ENCODE measurements at places on chromosomes 1 and 21. TPM values are rescaled to one million over a fixed set of nuclear protein-coding genes. Genes with fewer than 3 reads are reported as not detected.
A peak's percentile ranks its signal among the peaks of the same experiment; 100 is the strongest.

- H3K4me1 ChIP-seq: no peaks in the 10 kb centered on the region
- no peak overlapping the region for H3K4me3 ChIP-seq
- no peaks in the 10 kb centered on the region for H3K36me3 ChIP-seq
- H3K27ac ChIP-seq: no peak overlapping the region
- H3K27me3 ChIP-seq: no peaks in the 10 kb centered on the region
Measured at GRCh38 chr1:93255222-93256079, 74.9 kb downstream of the CCDC18 start.

GRCh38 chr1:231172411-231172810, 10.6 kb downstream of the TRIM67 start:
- H3K36me3 ChIP-seq: no peaks in the 10 kb centered on the region
- no peak overlapping the region for H3K27ac ChIP-seq
- H3K4me1 ChIP-seq: no peaks in the 10 kb centered on the region
- DNase-seq: no peak

- H3K4me1 ChIP-seq: no peaks in the 10 kb centered on the region
- H3K4me3 ChIP-seq: no peak overlapping the region
- no peaks in the 10 kb centered on the region for H3K36me3 ChIP-seq
Measured at GRCh38 chr1:207603777-207604176, 41.2 kb upstream of the CR1L start.

- H3K27me3 ChIP-seq: no peaks in the 10 kb centered on the region
- no peak for DNase-seq
- no peaks in the 10 kb centered on the region for H3K4me1 ChIP-seq
- no peak overlapping the region for H3K27ac ChIP-seq
- H3K4me3 ChIP-seq: no peak overlapping the region
Measured at GRCh38 chr1:247646867-247647266, 32.7 kb downstream of the OR13G1 start.

GRCh38 chr1:200037904-200038303, 10.4 kb downstream of the NR5A2 start:
- H3K27me3 ChIP-seq: no peaks in the 10 kb centered on the region
- H3K4me3 ChIP-seq: peak overlapping the region; percentile 84
- no peaks in the 10 kb centered on the region for H3K36me3 ChIP-seq
- peak overlapping the region; percentile 96 for H3K27ac ChIP-seq
- no peak for DNase-seq

- H3K27me3 ChIP-seq: no peaks in the 10 kb centered on the region
- H3K4me3 ChIP-seq: no peak overlapping the region
- H3K4me1 ChIP-seq: peaks cover 6% of the 10 kb centered on the region
- no peak for DNase-seq
- H3K36me3 ChIP-seq: no peaks in the 10 kb centered on the region
Measured at GRCh38 chr1:58597996-58598395, 20.9 kb upstream of the TACSTD2 start.

DNA sequence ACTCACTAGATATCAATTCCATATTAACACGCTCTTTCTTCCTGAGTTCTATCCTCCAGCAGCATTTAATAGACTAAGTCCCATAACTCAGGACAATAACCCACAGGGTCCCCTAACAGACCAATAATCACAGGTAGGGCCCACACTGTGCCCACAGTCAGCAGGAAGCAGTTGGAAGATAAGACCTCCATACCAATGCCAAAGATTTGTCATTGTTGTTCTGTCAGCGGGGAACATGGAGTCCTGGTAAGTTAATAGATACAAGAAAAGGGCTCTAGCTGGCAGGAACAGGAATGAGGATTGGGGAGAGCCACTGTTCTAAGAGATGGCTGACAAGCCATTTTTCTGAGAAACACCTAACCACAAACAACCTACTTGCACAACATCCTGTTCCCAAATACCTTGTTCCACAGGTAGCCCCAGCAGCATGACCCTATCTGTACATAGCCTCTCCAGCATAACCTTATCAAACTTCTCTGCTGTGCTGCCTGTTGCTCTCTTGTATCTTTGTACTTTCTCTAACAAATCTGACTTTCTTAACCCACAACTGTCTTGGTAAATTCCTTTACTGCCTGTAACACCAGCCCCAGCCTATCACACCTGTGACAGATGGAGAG, 142.0 kb upstream of the KCNJ15 start:
- no peaks in the 10 kb centered on the region for H3K27me3 ChIP-seq
- H3K36me3 ChIP-seq: no peaks in the 10 kb centered on the region
- no peak overlapping the region for H3K27ac ChIP-seq
- no peak for DNase-seq
- no peaks in the 10 kb centered on the region for H3K4me1 ChIP-seq

The TMEM240 gene
- total RNA-seq: 3.6 TPM

The BARHL2 gene
- total RNA-seq: not detected

The TBX15 gene
- not detected for total RNA-seq

The DOP1B gene
- 4.6 TPM for total RNA-seq

The NPHS2 gene
- not detected for total RNA-seq

The CCDC185 gene
- not detected for total RNA-seq
